Epithelial cell of esophagus (primary cell): ENCODE measurements at places on chromosomes 2 and 18.

DNA sequence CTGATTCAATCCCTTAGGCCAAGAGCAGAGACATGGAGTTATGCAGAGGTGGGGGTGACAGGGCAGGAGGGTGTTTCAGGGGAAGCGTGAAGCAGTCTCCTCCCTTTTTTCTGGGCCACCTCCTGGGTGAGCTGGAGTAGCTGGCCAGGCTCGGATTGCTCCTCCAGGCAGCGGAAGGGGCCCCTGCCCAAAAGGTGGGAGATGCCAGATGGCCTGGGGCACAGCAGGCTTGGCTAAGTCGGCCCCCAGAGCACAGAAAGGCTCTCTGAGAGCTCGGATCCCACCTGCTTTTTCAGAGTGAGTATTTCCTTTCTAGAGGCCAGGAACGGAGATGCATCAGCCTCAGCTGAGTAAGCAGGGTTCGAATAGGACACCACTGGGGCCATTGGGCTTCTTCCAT lies 196.9 kb downstream of the ANKRD30B start:
- DNase-seq: no peak

- DNase-seq: no peak
Observed at GRCh38 chr2:10034333-10035052, 8.9 kb upstream of the KLF11 start.

- DNase-seq: peak; percentile 71
Observed at GRCh38 chr18:10558243-10558966, 32.6 kb downstream of the NAPG start.

DNA sequence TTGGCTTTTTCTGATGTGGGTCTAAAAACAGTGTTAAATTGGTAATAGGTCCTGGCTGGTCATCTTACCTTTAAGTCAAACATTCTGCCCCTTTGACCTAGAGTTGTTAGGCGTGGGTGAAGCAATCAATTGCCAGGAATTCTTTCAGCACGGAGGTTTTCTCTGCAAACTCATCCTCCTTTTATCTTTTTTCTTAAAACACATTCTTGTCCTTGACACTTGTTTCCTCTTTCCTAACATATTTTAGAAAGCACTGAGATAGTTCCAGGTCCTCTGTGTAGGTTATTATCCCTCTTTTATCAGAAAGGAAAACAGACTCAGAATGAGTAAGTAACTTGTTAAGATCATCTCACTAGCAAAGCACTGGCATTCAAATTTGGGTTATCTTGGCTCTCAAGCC lies 18.6 kb upstream of the AP1S3 start:
- no peak for DNase-seq

GRCh38 chr18:74152857-74153256 lies 4.5 kb downstream of the TIMM21 start:
- no peak for DNase-seq
